Anterior cingulate cortex (tissue), 58 donors: ENCODE measurements at places on chromosomes 16 and 17.

DNA sequence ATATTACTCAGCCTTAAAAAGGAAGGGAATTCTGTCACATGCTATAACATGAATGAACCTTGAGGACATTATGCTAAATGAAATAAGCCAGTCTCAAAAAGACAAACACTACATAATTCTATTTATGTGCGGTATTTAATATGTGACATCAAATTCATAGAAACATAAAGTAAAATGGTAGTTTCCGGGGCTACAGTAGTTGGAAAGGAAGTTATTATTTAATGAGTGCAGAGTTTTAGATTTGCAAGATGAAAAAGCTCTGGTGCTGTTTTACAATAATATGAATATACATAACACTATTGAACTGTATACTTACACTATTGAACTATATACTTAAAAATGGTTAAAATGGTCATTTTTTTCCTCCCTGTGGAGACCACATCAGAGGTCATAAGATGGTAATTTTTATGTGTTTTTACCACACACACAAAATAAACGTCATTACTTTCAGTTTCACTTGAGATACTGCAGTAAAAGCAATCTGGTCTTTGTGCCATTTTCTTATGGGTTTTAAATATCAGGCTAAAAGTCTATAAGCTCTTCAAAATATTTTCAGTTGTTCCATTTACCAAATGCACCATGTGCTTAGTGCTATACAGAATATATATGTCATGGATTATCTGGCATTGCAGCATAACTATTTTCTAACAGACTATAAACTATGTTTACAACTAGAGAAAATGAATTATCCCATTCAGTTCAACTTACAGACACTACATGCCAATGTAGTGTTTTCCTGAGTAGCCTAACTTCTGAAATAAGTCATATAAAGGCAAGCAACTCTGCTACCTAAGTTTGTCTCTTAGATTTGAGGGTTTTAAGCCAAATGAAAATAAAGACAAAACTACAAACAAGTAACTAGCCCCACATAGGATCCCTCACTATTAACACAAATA, 90.9 kb downstream of the SPAG9 start:
- DNase-seq = no peak

GRCh38 chr16:49492896-49493626, 119.5 kb downstream of the C16orf78 start:
- DNase-seq = no peak

DNA sequence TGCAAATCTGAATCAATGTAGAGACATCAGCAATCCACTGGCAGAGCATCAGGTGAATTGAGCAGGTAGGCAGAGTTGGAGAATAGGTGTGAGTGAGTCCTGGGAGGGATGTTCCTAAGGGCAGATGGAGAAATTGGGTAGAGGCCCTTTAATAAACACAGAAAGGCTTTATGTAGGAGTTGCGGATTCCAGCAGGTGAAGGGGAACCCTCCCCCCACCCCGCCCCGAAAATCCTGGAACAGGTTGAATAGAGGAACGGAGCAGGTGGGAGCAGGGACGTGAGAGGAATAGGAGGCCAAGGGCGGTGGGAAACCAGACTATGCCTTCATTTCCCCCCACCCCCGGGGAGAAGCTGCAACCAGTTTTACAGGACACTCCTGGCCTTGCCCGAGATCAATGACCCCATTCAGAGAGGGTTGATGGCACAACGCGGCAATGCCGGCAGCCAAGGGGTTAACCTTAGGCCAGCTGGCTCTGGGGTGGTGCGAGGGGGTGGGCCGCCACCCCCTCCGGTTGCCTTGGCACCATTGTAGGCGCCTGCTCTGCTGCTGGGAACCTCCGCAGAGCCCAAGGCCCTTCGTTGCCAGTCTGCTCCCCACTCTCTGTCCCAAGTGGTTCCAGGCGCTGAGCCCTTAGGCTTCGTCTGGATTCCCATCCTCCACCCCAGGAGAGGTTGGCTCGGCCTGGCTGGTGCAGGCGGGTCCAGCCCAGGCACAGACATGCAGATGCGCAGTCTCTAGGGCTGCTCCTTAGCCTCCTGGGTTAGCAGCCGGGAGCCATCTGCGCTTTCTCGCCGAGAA, 814 bp upstream of the RUNDC3A start:
- peak; percentile 73 for DNase-seq

DNA sequence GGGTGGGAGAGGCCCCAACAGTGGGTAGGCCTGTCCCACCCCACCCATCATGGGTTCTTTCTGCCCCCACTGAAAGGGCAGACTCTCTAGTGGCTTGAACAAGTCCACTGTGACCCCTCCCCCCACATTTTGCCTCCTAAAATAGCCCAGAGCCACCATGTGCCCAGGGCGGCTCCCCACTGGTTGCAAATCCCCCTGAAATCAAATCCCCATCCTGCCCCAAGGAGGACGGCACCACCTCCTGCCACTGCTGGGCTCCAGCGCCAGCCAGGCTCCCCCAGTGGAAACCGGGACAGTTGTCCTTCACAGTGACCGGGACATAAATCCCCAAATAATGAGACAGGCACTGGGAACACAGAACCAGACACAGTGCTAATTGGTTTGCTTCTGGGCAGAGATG, 20.5 kb downstream of the ZNF385C start:
- no peak for DNase-seq

DNA sequence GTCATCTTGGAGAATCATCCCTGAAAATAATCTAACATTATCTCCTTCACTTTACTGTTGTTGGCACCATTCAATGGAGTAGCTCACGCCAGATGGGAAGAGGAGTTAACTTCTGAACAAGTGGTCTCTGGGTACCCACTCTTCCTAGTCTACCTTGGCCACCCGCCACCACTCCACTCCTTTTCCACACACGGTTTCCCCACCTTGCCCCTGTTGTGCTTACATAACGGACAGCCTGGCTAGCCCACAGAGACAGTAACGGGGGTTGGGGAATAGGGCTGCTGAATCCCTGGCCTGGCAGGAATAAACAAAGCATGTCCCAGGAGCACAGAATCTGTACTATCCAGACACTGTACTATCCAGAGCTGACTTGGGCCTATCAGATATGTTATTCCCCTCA, 3.6 kb upstream of the MXRA7 start:
- DNase-seq = no peak
